Activated naive CD8-positive, alpha-beta T cell treated with anti-CD3 and anti-CD28 coated beads, Interleukin-2, amount 10 ng/mL, durations not matched to agents 7 days and 5 days (primary cell): ENCODE measurements at places on chromosomes 5 and 9. TPM values are rescaled to one million over a fixed set of nuclear protein-coding genes. Genes with fewer than 3 reads are reported as not detected.

GRCh38 chr9:129140397-129141065 lies 29.3 kb downstream of the PTPA start:
- H3K27ac ChIP-seq: peak overlapping the region; percentile 98
- peaks cover 28% of the 10 kb centered on the region for H3K4me1 ChIP-seq
- peak; percentile 61 for DNase-seq

- DNase-seq: no peak
- no peaks in the 10 kb centered on the region for H3K4me1 ChIP-seq
- peaks cover 2% of the 10 kb centered on the region for H3K27me3 ChIP-seq
- H3K36me3 ChIP-seq: no peaks in the 10 kb centered on the region
- no peak overlapping the region for H3K27ac ChIP-seq
Measured at GRCh38 chr5:3886524-3887451, 291.2 kb downstream of the IRX1 start.

GRCh38 chr5:69011910-69012309 lies 81.9 kb upstream of the SLC30A5 start:
- H3K27ac ChIP-seq: no peak overlapping the region
- H3K27me3 ChIP-seq: peaks cover 29% of the 10 kb centered on the region
- H3K4me1 ChIP-seq: peaks cover 3% of the 10 kb centered on the region

DNA sequence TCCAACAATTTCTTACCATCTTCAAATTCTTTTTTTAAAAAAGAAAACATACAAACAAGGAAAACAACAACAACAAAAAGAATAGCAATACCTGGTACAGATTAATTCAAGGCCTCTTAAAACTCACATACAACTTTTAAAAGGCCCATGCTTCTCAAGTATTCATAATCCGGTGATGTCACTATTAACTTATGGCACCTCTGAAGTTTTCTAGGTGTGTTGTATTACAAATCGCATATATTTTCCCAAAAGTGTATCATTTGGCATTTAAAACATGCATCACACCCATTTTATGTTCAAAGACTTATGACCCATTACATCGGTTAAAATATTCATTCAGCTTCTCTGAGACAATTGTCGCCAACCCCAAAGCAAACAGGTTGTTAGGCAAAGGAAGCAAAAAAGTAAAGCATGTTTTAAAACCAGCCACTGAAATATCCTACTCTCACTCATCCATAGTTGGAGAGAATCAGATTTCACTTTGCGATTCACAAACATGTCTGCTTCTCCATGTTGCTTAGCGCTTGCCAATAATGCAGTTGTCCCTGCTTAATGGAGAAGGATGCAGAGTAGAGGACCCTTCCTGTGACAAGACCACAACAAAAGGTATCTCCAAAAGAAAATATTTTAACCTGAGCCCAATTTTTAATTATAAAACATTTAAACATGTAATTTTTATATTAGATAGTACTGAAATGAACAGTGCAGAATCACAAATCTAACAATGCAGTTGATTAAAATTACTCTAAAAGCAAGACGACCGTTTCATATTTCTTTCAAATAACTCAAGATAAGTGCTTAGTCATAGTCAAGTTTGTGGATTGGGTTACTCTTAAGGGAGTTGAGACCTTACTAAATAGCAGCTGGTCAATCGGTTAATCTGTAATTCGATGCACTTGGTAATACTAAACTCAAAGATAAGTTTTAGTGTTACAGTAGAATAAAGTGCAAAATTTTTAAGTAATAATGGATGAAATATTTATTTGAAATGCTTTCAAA lies 1.6 kb downstream of the SKP1 start:
- H3K27me3 ChIP-seq: no peaks in the 10 kb centered on the region
- peak overlapping the region; percentile 98 for H3K4me3 ChIP-seq
- peak overlapping the region; percentile 94 for H3K27ac ChIP-seq
- no peak for DNase-seq
- H3K36me3 ChIP-seq: peaks cover 11% of the 10 kb centered on the region

INSYN2B gene
- total RNA-seq: not detected
